ENCODE measurements at places on chromosomes 7 and 10.

DNA sequence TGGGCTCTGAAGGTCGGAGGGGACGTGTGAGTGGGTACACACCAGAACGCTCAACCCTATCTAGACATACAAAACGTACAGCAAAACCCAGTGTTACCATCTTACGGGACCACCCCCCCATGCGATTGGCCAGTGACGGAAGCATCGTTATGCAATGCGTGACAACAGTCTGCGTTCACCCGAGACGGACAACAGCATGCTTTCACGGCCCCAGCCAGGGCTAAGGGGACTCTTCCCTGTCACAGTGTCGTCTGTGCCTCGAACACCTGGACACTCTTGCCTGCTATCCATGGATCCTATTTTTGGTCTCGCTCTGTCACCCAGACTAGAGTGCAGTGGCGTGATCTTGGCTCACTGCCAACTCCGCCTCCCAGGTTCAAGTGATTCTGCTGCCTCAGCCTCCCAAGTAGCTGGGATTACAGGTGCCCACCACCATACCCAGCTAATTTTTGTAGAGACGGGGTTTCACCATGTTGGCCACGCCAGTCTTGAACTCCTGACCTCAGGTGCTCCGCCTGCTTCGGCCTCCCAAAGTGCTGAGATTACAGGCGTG, 23.3 kb downstream of the DPYSL4 start:
- no peak for DNase-seq

- no peak for DNase-seq
These were observed 378.8 kb upstream of the C7orf33 start for GRCh38 chr7:148211740-148212151.

- no peak for DNase-seq
These were observed 317.1 kb upstream of the KLF6 start for GRCh38 chr10:4101918-4102654.

GRCh38 chr10:132932461-132933307, 9.7 kb downstream of the CFAP46 start:
- no peak for DNase-seq

- no peak for DNase-seq
These were observed 124.2 kb downstream of the GNAT3 start for GRCh38 chr7:80387634-80388193.

GRCh38 chr10:126387931-126388911, at the start of gene ADAM12:
ADAM12 (minus strand) TSS chr10:126388477; CDS start chr10:126388145, 332 bp downstream.
- no peak for DNase-seq

- DNase-seq, result no peak
These were observed 7.9 kb upstream of the SEPTIN7 start for GRCh38 chr7:35792873-35793489.

DNA sequence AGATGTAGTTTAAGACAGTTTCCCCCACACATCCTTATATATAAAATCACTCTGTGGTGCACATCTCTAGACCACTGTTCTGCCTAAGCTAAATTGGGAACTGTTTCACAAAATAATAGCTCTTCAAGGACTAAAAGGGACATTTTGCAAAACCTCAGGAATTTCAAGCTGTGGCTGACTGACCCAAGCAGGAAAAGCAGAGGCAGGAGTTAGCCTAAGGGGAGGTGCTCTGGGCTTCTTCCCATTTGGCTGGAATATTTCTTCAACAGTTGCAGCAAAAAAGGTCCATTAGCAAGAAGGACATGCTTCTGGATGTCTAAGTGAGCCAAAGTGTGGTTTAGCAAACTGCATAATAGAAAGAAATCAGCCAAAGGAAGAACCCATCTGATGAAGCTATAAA, 551.2 kb upstream of the ANKRD30A start:
- no peak for DNase-seq

DNA sequence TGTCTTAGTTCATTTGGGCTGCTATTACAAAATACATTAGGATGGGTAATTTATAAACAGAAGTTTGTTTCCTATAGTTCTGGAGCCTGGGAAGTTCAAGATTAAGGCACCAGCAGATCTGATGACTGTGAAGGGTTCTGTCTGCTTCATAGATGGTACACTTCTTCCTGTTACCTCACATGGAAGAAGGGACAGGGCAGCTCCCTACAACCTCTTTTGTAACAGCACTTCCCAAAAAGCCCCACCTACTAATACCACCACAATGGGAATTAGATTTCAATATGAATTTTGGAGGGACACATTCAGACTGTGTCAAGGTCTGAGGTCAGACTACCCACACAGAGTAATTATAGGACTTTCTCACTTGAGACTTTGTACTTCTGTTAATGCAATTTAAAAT, 260.3 kb downstream of the ARHGAP12 start:
- DNase-seq, result no peak

DNA sequence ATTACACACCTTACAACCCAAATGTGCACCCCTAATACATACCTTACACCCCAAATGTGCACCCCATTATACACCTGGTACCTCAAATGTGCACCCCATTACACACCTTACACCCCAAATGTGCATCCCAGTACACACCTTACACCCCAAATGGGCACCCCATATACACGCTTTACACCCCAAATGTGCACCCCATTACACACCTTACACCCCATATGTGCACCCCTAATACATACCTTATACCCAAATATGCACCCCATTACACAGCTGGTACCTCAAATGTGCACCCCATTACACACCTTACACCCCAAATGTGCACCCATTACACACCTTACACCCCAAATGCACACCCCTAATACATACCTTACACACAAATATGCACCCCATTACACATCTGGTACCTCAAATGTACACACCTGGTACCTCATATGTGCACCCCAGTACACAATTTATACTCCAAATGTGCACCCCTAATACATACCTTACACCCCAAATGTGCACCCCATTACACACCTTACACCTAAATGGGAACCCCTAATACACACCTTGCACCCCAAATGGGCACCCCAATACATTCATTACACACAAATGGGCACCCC, 106.3 kb downstream of the KLF6 start:
- DNase-seq, result no peak

DNA sequence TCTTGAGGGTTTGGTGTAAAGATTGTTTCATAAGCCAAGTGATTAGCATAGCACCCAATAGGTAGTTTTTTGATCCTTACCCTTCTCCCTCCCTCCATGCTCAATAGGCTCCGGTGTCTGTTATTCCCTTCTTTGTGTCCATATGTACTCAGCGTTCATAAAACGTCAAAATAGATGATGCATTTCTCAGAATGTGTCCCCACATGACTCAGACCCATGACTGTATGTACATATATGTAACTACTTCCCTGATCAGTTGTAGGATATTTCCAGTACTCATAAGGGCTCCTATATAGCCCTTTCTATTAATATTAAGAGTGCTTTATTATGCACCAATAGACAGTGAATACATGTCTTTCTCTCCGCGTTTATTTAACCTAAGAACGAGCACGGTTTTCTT, 466.9 kb downstream of the KIF20B start:
- DNase-seq, result no peak

DNA sequence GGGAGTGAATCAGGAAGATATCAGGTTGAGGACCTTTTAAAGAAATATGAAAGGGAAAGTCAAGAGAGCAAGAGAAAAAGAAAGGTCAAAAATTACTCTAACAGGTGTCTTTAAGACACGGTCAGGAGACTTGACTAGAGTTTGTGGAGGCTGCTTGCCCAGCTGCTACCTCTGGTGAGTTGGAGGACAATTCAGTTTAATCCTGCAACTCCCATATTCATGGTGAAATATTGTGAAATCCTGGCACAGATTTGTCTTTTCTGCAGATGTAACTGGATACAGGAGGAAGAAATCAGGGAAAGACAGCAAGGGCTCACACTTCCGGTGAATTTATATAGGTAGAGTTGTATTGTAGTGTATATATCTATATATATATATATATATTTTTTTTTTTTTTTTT, 93.5 kb downstream of the AKAP9 start:
- DNase-seq, result no peak

- no peak for DNase-seq
These were observed 194.3 kb upstream of the PRKCQ start for GRCh38 chr10:6774406-6774805.

DNA sequence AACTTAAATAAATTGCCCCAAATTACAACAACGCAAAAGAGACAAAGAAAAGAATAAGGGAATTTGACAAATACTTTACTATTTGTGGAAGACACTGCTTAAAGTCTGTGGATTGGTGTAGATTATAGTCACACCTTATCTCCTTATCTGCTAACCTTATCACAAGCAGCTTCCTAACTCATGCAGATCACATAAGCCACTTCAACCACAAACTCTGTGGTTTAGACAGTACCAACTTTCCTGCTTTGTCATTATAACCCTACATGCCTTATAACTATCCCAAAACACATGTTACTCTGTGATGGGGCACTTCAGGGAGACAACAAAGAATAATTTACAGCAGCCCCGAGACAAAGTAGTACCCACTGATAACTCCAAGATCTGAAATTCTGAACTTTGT, 41.5 kb upstream of the PPP3CB start:
- no peak for DNase-seq

GRCh38 chr10:44024356-44025116, 360.4 kb downstream of the CXCL12 start:
- DNase-seq, result no peak

DNA sequence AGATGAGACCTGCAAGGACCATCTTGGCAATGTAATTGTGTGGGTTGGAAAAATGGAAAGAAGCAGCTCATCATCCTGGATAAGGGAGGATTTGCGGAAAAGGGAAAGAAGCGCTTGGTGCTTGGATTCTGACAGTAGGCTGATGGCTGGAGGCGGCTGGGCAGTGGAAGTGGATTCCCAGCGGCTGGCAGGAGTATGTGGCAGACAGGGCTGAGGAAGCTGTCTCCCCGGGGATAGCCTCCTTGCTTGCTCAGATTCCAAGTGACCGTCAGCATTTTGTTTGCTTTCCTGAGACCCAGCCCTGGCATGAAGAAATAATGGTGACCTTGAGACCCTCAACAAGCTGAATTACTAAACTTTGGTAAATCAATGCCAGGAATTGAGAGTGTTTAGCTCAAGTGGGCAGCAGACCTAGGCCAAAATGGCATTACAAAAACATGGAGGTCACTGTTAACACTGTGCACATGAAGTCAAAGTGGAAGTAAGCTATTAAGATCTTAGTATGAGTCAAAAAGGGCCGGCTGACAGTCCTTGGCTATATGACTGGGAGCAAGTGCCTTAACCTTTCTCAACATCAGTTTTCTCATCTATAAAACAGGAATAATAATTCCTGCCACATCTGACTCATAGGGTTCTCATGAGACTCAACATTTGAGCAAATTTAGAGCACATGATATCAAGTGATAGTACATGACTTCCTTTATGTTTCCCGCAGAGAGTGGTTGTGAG, 21.3 kb downstream of the SLC25A28 start:
- DNase-seq, result no peak

DNA sequence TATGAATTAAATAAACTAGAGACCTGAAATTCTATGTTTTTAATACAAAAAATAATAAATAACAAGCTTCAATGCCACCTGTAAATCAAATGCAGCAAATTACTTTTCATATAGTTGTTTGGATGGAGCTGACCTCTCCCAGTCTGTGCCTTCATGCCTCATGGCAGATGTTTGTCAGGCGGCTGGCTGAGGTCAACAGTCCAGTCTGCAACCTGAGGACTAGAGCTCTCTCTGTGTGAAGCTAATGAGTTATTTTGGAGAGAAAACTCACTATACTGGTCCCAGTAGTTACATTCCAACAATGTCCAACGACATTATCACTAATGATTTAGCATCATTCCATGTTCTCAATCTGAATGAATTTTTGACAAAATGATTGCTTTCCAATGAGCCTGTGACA, 746.2 kb upstream of the POM121L12 start:
- no peak for DNase-seq

DNA sequence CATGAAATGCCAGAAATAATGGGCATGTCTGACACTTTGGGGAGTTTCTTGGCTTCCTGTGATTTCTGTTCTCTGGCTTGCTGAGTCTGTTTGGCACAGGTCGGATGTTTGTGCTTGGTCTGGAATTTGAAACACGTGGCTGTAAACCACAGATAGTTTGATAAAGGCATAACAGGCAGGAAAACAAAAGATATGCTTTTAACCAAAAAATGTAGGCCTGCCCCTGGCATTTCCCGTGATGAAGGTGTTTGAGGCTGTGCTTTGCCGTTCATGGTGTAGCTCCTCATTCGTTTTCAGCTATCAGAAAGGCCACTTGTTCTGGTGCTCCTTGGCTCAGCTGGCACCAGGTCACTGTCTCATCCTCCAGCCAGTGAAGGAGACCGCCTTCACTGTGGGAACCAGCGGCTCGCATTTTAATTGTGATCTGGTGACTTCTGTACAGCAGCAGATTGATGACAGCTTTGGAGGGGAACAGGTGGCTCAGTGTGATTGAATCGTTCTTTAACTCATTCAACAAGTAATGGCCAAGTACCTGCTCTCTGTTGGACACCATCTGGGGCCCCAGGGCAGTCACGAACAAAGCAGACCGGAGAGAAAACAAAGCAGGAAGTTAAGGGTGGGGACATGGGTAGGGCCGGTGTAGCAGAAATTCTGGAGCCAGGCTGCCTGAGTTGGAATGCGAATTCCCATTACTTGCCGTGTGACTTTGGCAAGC, 111.5 kb downstream of the CCNY start:
- no peak for DNase-seq

DNA sequence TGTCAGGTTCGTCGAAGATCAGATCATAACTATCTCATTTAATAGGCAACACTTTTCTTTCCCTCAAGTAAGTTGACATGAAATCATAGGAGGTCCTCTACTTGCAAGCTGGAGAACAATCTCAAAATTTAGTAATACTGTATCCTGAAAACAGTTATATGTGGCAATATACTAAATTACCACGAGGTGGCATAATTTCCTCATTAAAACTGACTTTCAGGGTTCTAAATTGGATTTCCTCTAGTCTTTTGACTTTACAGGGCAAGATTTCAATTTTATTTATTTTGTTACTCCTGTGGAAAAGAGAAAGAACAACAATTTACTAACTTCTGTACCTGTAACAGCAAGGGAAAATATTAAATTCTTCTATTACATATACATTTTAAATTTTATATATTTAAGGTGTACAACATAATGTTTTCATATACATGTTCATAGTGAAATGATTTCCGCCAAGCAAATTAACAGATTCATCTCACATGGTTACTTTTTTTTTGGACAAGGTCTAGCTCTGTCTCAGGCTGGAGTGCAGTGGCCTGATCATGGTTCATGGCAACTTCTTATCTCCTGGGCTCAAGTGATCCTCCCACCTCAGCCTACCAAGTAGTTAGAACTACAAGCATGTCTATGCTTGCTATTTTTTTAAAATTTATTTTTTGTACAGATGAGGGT, 53.4 kb upstream of the CYP2C18 start:
- no peak for DNase-seq

DNA sequence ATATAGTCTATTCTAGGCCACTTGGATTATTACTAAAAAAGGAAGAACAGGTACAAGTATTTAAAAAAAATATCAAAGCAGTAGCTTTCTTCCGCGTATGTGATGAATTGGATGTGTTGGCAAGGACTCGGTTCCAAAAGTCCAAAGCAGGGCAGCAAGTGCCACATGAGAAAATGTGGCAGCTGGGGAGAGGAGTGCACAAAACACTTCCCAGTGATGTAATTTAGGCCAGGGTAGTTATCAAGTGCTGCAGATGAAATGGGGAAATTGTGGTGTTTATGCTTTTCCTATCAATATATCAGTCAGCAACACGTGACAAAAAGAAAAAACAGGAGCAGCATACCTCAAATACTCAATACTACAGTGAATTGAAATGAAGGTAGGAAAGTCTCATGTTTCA, 7.0 kb downstream of the RHOBTB1 start:
- DNase-seq, result no peak
